Smooth muscle cell of bladder (primary cell): ENCODE measurements at places on chromosomes 4 and X. TPM values are rescaled to one million over a fixed set of nuclear protein-coding genes. Genes with fewer than 3 reads are reported as not detected.

Gene BEX3
- 462 and 464 TPM in 2 replicates for total RNA-seq

Gene MAGEC1
- total RNA-seq = under 0.01 TPM in 1 of 2 replicates, not detected in the other

Gene TRIM60
- not detected in 2 replicates for total RNA-seq

Gene F11
- total RNA-seq = not detected in 2 replicates

Gene DGKK
- not detected in 2 replicates for total RNA-seq

Gene STPG2
- total RNA-seq = 0.09 and 0.14 TPM in 2 replicates

Gene CT83
- total RNA-seq = not detected in 2 replicates

Gene INPP4B
- 4.3 and 4.5 TPM in 2 replicates for total RNA-seq

Gene PPEF1
- total RNA-seq = 0.18 and 0.85 TPM in 2 replicates

Gene APEX2
- total RNA-seq = 3.6 and 4.0 TPM in 2 replicates

Gene ALAS2
- not detected in 2 replicates for total RNA-seq

Gene SLC4A4
- total RNA-seq = 9.2 and 25.9 TPM in 2 replicates

Gene APELA
- total RNA-seq = not detected in 2 replicates

Gene ERVMER34-1
- under 0.01 and 0.14 TPM in 2 replicates for total RNA-seq

Gene GIMD1
- total RNA-seq = not detected in 2 replicates

Gene ITIH6
- not detected in 2 replicates for total RNA-seq

Gene SMPX
- total RNA-seq = not detected in 2 replicates

Gene CHRDL1
- total RNA-seq = 0.14 and 0.46 TPM in 2 replicates

Gene TEC
- total RNA-seq = 0.28 and 0.71 TPM in 2 replicates

Gene MAGEC3
- not detected in 2 replicates for total RNA-seq

Gene ETDA
- not detected in 2 replicates for total RNA-seq

Gene CXorf65
- total RNA-seq = not detected in 2 replicates

Gene PABPC4L
- total RNA-seq = 0.14 and 1.5 TPM in 2 replicates

Gene DGKQ
- 12.4 and 14.2 TPM in 2 replicates for total RNA-seq

Gene BCORL1
- 1.1 and 1.7 TPM in 2 replicates for total RNA-seq

Gene COX7B2
- not detected in 2 replicates for total RNA-seq

Gene ARR3
- total RNA-seq = not detected in 2 replicates

Gene PGAM4
- not detected in 2 replicates for total RNA-seq
